Panc1 (cell line): ENCODE measurements at places on chromosomes 1 and 21. TPM values are rescaled to one million over a fixed set of nuclear protein-coding genes. Genes with fewer than 3 reads are reported as not detected.

The ADGRB2 gene
- 34.8 TPM for total RNA-seq

The GREM2 gene
- total RNA-seq: not detected

The HCRTR1 gene
- total RNA-seq: 0.18 TPM

The SUSD4 gene
- total RNA-seq: 0.28 TPM

The KCNH1 gene
- total RNA-seq: not detected

The HMGCS2 gene
- total RNA-seq: 0.33 TPM

The APH1A gene
- 146 TPM for total RNA-seq

The INSRR gene
- total RNA-seq: not detected

The BMP8B gene
- total RNA-seq: 3.7 TPM

The C1orf94 gene
- not detected for total RNA-seq

The HSD3B2 gene
- total RNA-seq: 1.2 TPM

The RNF187 gene
- 143 TPM for total RNA-seq

The ACKR1 gene
- total RNA-seq: not detected

The ADAMTS5 gene
- 0.05 TPM for total RNA-seq

The YBEY gene
- 10.7 TPM for total RNA-seq

The OLIG2 gene
- total RNA-seq: not detected

The MARK1 gene
- not detected for total RNA-seq

The TDRD5 gene
- 2.4 TPM for total RNA-seq

The PRMT2 gene
- 60.5 TPM for total RNA-seq

The IL10 gene
- not detected for total RNA-seq

The MPZ gene
- total RNA-seq: not detected

The LYPLA2 gene
- total RNA-seq: 82.9 TPM

The ATP1B1 gene
- 118 TPM for total RNA-seq

The EPHB2 gene
- 29.0 TPM for total RNA-seq

The MCOLN3 gene
- total RNA-seq: 14.2 TPM

The SPRR2F gene
- total RNA-seq: not detected

The SRSF11 gene
- total RNA-seq: 145 TPM

The MNDA gene
- not detected for total RNA-seq

The MAP10 gene
- 1.5 TPM for total RNA-seq

The SELP gene
- total RNA-seq: not detected

The ST6GALNAC5 gene
- not detected for total RNA-seq

The DCST2 gene
- 0.13 TPM for total RNA-seq

The UBE2U gene
- total RNA-seq: not detected
